RWPE2 (cell line): ENCODE measurements at places on chromosomes 7 and 10.

- H3K36me3 ChIP-seq, result no peaks in the 10 kb centered on the region
- H3K4me3 ChIP-seq, result no peak overlapping the region
- H3K27ac ChIP-seq, result no peak overlapping the region
- H3K27me3 ChIP-seq, result no peaks in the 10 kb centered on the region
Observed at GRCh38 chr10:18162021-18162627, 21.9 kb downstream of the CACNB2 start.

- no peak for DNase-seq
- peak overlapping the region; percentile 8 for H3K27ac ChIP-seq
- peaks cover 33% of the 10 kb centered on the region for H3K4me1 ChIP-seq
- no peaks in the 10 kb centered on the region for H3K36me3 ChIP-seq
- no peak overlapping the region for H3K4me3 ChIP-seq
- no peaks in the 10 kb centered on the region for H3K27me3 ChIP-seq
Observed at GRCh38 chr7:50710441-50711154, 72.1 kb downstream of the GRB10 start.

GRCh38 chr7:15752377-15752776 is 65.9 kb upstream of the MEOX2 start:
- no peak overlapping the region for H3K4me3 ChIP-seq
- H3K27ac ChIP-seq, result no peak overlapping the region
- H3K4me1 ChIP-seq, result no peaks in the 10 kb centered on the region
- DNase-seq, result no peak
- H3K27me3 ChIP-seq, result peaks cover 4% of the 10 kb centered on the region

DNA sequence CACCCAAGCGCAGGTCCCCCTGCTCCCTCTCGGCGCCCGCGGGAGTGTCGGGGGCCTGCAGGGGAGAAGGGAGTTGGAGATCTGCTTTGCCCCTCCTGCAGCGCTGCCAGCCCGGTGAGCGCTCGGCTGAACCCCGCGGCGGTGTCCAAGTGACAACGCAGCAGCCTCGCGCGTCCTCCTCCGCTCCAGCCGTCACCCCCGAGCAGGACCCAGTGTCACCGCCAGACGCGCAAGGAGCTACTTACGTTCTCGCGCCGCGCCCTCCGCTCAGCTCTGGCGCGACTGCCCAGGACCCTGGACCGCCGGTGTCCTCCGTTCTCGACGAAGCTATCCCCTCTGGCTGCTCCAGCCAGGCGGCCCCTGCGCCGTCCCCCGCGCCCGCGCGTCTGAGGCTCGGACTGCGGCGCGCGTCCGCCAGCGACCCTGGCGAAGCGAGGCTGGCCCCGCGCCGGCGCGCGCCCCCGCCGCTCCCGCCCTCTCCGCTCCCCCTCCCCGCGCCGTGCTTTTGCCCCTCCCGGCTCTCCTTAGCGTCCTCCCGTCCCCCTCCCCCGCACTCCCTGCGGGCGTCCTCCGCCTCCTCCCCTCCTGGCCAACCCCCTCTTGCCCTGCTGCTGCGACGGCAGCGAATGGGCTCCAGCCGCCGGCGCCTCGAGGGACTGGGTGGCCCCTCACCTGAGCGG is at the start of gene NRCAM:
TSS of gene NRCAM (minus strand) at position 439 of the 680 bp plus-strand sequence. CDS start 216,372 bp downstream, outside the sequence.
- H3K4me3 ChIP-seq, result peak within 1 kb of the TSS; percentile 43
- H3K27me3 ChIP-seq, result peaks cover 53% of the 10 kb centered on the region
- H3K4me1 ChIP-seq, result no peaks in the 10 kb centered on the region
- no peaks in the 10 kb centered on the region for H3K36me3 ChIP-seq
- H3K27ac ChIP-seq, result no peak within 1 kb of the TSS
- DNase-seq, result peak; percentile 57

- peaks cover 51% of the 10 kb centered on the region for H3K4me1 ChIP-seq
- H3K27me3 ChIP-seq, result no peaks in the 10 kb centered on the region
- peak overlapping the region; percentile 85 for H3K27ac ChIP-seq
Observed at GRCh38 chr10:35420827-35421552, 84.7 kb downstream of the CCNY start.

DNA sequence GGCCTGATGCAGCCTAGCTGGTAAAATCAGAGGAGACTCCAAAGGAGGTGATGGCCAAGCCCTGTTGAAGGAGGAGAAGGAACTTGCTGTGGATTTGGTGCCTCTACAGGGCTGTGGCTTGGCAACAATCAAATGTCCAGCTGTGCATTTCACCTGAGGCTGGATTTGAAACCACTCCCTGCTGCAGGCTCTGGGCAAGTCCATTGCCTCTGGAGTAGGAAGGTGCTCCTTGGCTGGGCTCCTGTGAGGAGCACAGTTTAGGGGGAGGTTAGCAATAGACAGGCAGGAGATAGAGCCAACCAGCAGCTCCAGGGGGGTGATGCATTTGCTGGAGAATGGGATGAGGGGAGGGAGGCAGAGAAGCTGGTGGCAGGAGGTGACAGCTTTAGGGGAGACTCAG is 26.5 kb downstream of the CDH23 start:
- H3K27me3 ChIP-seq, result no peaks in the 10 kb centered on the region
- DNase-seq, result no peak
- no peaks in the 10 kb centered on the region for H3K4me1 ChIP-seq

DNA sequence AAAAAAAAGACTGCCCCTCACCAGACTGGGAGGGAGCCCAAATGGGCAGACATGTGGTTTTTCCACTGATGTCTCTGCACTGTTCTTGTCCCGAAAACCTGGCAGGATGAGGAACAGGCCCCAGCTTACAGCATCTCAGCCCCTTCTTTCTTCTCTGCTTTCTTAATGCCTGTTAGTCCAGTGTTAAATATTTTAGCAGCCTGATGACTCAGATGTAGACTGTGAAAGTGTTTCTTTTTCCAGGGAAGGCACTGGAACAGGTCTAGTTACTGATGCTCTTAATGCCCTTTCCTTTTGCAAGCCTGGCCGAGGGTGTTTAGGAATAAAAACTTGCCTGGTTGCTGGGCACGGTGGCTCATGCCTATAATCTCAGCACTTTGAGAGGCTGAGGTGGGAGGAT is 107.7 kb downstream of the TACC2 start:
- H3K27me3 ChIP-seq, result no peaks in the 10 kb centered on the region
- H3K27ac ChIP-seq, result no peak overlapping the region
- peaks cover under 1% of the 10 kb centered on the region for H3K4me1 ChIP-seq
- no peak for DNase-seq
- H3K4me3 ChIP-seq, result no peak overlapping the region

- H3K27ac ChIP-seq, result no peak overlapping the region
- no peak overlapping the region for H3K4me3 ChIP-seq
- no peaks in the 10 kb centered on the region for H3K27me3 ChIP-seq
Observed at GRCh38 chr7:65430344-65431186, 56.9 kb downstream of the ZNF92 start.

GRCh38 chr7:73418113-73418703 is 15.4 kb upstream of the FZD9 start:
- H3K4me1 ChIP-seq, result no peaks in the 10 kb centered on the region
- no peaks in the 10 kb centered on the region for H3K27me3 ChIP-seq
- DNase-seq, result no peak
- no peak overlapping the region for H3K27ac ChIP-seq

GRCh38 chr7:94971051-94971867 is 63.9 kb downstream of the PPP1R9A start:
- H3K4me1 ChIP-seq, result no peaks in the 10 kb centered on the region
- H3K27me3 ChIP-seq, result no peaks in the 10 kb centered on the region
- DNase-seq, result no peak

- no peak overlapping the region for H3K4me3 ChIP-seq
- no peaks in the 10 kb centered on the region for H3K36me3 ChIP-seq
- no peaks in the 10 kb centered on the region for H3K4me1 ChIP-seq
- DNase-seq, result no peak
Observed at GRCh38 chr7:113664867-113665266, 253.9 kb downstream of the PPP1R3A start.

DNA sequence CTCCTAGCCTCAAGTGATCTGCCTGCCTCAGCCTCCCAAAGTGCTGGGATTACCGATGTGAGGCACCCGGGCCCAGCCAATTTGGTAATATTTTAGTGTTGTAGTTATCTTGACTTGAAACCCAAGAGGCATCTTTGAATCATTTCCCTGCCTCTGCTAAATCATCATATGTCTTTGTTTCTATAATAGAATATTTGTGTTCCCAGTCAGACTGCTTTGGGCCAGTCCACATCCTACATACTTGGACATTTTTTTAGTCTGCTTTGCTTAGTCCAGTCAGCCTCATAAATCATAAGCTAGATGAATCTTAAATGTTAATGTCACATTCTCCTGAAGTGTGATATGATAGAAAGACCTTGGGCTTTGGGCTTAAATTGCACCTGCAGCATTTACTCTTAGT is 5.9 kb downstream of the STAM start:
- DNase-seq, result no peak
- peaks cover 15% of the 10 kb centered on the region for H3K4me1 ChIP-seq
- no peak overlapping the region for H3K27ac ChIP-seq
- no peak overlapping the region for H3K4me3 ChIP-seq

- H3K36me3 ChIP-seq, result peaks cover 18% of the 10 kb centered on the region
- DNase-seq, result no peak
- H3K4me1 ChIP-seq, result peaks cover 43% of the 10 kb centered on the region
- no peaks in the 10 kb centered on the region for H3K27me3 ChIP-seq
- H3K4me3 ChIP-seq, result peak overlapping the region; percentile 59
Observed at GRCh38 chr7:105016068-105016708, 2.2 kb downstream of the KMT2E start.

DNA sequence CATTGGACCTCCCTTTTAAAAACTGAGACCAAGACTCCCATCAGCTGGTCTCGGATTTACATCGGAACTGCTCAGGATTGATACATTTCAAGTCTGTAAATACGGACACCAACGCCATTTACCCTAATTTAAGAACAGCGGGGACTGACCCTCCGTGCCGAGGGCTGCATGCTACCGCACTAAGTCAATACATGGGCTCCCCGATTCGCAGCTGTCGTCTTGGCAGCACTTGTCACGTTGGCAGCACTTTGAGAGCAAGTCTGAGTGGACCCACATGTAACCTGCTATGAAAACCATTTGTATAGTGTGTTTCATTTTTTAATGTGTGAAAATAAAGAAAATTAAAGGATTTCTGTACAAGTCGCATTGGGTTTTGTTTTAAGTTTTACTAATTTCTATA is 83.4 kb downstream of the EZH2 start:
- H3K4me3 ChIP-seq, result no peak overlapping the region
- H3K27ac ChIP-seq, result no peak overlapping the region
- no peaks in the 10 kb centered on the region for H3K27me3 ChIP-seq
- H3K4me1 ChIP-seq, result no peaks in the 10 kb centered on the region
- H3K36me3 ChIP-seq, result peaks cover 60% of the 10 kb centered on the region
- DNase-seq, result no peak

DNA sequence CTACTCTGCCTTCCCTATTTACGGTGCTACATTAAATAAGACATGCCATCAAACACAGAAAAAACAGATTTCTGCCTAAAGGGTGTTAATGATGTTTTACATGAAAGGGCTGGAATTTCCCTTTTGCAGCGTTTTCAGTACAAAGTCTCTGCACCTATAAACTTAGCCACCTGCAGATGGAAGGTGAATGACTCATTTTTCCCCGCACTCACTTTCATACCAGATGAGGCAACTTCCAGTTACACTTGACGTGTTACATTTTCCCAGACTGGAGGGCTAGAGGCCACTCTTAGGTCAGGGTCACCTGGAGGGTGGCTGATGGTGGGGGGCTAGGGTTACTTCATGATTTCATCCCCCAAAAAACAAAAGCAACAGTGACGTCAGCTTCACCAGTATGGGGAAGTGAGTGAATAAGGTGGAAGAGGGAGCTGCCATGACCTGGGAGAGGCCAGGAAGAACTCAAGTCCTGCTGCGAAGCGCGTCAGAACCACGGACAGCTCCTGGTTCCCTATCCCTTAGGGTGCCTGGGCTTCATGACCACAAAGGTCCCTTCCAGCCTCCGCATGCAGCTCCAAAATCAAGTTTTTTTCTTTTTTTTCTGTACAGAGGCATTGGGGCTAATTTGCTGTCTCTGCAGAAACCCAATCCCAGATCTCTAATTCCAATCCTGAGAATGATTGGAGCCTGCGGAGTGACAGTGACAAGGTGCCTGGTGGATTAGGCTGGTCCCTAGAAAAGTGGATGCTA is 94.0 kb downstream of the ADARB2 start:
- no peak overlapping the region for H3K4me3 ChIP-seq
- H3K4me1 ChIP-seq, result no peaks in the 10 kb centered on the region
- no peak overlapping the region for H3K27ac ChIP-seq
- no peaks in the 10 kb centered on the region for H3K27me3 ChIP-seq
- H3K36me3 ChIP-seq, result no peaks in the 10 kb centered on the region

DNA sequence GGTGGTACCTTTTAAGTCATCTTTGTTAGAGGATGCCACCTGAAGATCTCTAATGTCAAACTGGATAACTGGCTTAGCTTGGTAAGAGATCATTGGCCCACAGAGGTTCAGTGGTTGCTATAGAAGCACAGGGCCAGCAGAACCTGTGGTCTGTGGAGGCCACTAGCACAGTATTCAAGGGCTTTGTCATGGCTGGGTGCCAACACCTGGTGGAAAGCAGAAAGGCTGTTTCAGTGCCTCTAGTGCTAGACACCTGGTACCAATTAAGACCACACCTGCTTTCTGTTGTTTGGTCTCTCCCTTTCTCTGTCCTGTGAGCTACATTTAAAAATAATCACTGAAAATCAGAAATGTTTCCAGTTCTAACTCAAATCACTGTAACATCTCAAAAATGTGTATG is 10.0 kb upstream of the PCGF5 start:
- no peaks in the 10 kb centered on the region for H3K4me1 ChIP-seq
- H3K27ac ChIP-seq, result no peak overlapping the region
- no peaks in the 10 kb centered on the region for H3K36me3 ChIP-seq
- H3K4me3 ChIP-seq, result no peak overlapping the region
- DNase-seq, result no peak
- H3K27me3 ChIP-seq, result no peaks in the 10 kb centered on the region

GRCh38 chr10:44571701-44572100 is 186.8 kb upstream of the CXCL12 start:
- H3K27ac ChIP-seq, result no peak overlapping the region
- H3K4me1 ChIP-seq, result no peaks in the 10 kb centered on the region
- H3K4me3 ChIP-seq, result no peak overlapping the region
- no peak for DNase-seq

DNA sequence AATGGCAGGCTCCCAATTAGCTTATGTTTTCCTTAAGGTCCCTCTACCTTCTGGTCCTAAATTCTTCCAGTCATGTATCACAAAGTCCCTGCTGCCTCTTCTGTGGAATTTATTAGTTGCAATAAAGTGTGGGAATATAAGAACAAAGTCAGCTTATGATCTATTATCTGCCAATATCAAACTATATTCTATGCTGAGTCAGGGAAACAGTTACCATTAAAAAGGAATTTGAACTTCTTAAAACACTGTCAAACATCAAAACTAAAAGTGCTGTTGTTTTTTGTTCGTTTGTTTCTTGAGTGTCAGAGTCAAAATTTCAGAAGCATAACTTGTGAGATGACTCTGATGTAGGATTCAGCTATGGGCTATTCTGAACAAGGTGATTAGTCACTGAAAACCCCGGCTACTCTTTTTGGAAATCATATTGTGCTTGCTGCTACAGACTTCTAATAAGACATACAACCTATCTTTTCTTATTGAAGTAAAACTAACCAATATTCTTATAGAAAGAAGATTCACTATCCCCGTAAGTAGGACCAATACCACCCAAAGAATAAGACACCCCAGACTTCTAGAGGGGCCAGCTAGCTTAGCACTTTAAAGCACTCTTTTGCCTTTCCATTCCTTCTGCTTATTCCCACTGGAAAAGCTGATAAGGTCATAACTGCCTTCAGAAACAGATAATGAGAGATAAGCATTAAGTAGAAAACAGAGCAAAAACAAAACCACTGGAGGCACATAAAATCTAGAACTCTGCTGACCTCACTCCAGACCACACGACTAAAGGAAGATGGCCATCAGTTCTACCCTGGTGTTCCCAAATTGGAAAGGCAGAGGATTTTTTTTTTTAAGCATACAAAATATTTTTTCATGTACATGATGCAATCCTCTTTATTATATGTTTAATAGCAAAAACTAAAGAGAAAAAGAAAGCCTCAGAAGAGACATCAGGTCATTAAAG is 370.6 kb downstream of the PARD3 start:
- H3K27ac ChIP-seq, result no peak overlapping the region
- H3K4me1 ChIP-seq, result no peaks in the 10 kb centered on the region
- no peaks in the 10 kb centered on the region for H3K36me3 ChIP-seq
- no peak overlapping the region for H3K4me3 ChIP-seq
